ENCODE measurements at places on chromosomes 1 and 21.

GRCh38 chr1:41611068-41611931, 126.8 kb upstream of the EDN2 start:
- DNase-seq, result no peak

- DNase-seq, result no peak
Observed at GRCh38 chr1:232239998-232240397, 389.9 kb downstream of the SIPA1L2 start.

DNA sequence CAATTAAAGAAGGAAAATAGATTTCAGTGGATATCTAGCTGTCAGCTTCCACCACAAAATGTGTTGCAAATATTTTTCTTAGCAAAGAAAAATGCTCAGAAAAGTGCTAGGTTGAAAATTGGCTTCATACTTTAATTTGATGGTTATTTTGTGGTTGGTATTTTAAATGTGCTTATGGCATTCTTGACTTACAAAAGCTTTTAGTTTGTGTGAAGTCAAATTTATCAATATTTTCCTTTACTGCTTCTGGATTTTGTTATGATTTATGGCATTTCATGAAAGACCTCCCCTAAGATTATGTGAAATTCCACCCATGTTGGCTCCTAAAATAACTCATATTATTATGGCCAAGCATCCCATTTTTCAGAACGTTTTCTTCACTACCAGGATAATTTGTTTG, 51.5 kb downstream of the PSMG1 start:
- no peak for DNase-seq

GRCh38 chr1:188611432-188611831, 1782.7 kb downstream of the PLA2G4A start:
- DNase-seq, result no peak

GRCh38 chr1:32963746-32964460, 706 bp downstream of the RNF19B start:
- peak; percentile 47 for DNase-seq

DNA sequence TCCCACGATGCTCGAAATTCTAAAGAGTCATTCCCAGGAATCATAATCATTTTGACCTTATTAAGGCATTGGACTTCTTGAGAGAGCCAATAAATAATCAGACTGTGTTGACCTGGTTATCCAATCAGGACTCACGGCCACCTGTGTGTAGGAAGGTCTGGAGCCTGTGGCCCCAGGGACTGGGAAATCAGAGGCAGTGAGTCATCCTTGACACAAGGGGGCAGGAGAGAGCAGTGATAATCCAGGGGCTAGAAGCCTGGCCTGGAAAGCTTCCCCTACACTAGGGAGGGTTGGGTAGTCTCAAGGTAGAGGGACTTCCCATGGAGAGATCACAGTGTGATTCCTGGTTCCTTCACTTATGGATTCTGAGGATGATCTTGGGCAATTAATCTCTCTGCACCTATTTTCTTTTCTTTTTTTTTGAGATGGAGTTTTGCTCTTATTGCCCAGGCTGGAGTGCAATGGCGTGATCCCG, 4.7 kb downstream of the MR1 start:
- DNase-seq, result no peak

DNA sequence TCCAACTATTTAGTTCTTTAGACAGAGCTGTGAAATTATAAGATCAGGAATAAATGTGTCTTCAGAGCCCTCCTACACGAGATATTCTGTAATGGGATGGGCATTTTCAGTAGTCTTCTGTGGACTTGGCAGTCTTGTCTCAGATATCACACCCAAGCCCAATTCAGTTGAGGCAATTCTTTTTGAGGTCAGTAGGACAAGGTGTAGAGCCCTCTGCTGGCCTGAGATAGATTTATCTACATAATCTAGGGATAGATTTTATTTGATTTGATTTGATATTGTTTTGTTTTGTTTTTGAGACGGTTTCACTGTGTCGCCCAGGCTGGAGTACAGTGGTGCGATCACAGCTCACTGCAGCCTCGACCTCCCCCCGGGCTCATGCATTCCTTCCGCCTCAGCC, 77.5 kb downstream of the FMN2 start:
- no peak for DNase-seq

DNA sequence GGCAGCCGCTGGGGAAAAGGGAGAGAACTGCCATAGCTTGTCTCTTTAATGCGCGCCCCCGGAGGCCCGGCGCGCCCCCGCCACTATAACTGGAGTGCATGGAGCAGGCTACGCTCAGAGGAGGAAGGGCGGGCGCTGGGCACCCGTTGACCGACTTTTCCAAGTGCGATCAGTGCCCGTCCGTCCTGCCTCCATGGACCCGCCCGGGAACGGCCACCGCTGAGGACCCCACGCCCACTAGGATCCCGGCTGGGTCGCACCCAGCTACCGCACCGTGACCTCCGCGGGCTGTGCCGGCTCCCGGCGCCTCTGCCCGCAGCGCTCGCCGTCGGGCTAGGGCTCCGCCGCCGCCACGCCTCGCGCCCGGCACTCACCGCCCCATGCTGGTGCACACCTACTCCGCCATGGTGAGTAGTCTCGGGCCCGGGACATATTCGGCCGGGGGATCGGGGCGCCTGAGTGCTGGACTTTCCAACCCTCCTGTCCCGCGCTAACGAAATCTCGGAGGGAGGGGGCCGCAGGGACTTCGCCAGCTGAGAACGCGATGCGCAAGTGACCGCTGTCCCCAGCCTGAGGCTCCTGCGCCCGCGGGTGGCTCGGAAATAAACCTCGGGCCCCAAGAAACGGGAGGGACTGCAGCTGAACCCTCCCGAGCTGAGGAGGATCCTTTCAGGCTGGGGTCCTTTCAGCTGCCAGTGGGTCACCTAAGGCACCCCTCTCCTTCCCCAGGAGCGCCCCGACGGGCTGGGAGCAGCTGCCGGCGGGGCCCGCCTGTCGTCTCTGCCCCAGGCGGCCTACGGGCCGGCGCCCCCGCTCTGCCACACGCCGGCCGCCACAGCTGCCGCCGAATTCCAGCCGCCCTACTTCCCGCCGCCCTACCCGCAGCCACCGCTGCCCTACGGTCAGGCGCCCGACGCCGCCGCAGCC, at the start of gene TFAP2E:
TSS of gene TFAP2E (plus strand) at position 117 of the 927 bp plus-strand sequence. CDS start at position 381, 264 bp downstream.
- no peak for DNase-seq

DNA sequence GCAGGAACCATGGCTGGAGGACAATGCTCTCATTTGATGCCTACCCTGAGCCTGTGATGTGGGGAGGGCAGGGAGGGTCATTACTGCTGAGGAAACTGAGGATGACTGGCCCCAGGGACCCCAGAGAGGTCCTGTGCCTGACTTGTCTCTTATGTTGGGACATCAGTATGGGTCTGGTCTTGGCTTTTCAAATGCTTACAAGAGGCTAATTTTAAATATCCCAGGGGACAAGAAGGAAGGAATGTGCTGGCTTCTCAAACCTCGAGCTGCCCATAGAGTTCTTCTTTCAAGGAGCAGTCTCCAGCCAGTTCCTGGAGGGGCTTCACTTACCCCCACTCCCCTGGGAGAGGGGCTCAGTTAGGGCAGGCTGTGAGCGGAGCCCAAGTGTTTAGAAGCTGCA, 168.2 kb downstream of the TRABD2B start:
- DNase-seq, result no peak

GRCh38 chr1:26913754-26914619, at the start of gene NR0B2:
NR0B2 (minus strand) TSS chr1:26913975; CDS start chr1:26913940, 35 bp downstream.
- no peak for DNase-seq

DNA sequence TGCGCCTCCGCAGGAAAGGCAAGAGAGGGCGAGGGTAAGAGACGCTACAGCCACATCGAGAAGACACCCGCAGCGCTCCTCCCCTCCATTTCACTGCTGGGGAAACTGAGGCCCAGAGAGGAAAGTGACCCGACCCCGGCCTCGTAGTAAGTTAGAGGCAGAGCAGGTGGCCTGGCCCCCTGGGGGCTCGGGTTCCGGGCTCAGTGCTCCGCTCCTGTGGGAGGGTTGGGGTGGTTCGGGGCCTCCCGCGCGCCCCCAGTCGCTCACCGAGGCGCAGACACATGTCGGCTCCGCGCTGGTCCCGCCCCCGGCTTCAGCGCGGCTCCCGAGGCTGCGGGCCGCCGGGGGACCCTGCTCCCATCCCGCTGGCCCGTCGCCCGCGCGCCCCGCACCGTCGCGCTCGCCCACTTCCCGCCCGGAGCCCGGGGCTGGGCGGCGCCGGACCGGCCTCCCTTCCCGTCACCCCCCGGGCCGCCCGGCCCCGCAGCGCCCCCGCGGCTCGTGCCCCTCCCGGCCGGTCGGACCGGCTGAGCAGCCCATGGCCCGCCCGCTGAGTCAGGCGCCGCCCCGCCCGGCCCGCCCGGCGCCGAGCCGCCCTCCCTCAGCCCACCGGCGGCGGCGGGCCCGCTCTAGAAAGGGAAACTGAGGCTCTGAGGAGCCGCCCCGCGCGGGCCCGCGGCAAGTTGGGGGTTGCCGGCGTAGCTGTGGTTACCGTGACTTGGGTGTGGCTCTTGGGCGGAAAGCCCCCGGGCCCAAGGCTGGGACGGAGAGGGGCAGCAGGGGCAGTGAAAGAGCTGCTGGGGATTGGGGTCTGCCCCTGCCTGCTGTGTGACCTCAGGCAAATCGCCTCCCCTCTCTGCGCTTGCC, at the start of gene TMEM54:
TSS of gene TMEM54 (minus strand) at position 434 of the 867 bp plus-strand sequence. CDS start at position 283, 151 bp downstream.
- DNase-seq, result peak; percentile 43

DNA sequence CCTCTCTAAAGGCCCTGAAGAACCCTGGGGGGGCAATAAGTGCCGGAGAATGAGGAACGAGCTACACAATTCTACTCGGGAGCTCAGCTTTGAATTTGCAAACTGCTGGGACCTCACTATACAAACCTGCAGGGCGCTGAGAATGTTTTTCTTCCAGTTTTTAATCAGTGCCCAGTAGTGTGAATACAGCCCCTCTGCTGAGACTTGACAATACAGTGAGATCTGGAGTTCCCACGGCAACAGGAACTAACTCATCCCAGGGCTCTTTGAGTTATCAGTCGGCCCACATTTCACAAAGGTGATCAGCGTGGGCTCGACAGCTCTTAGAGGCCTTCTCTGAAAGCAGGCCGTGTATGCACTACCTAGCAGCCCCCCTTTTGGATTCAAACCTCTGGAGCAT, 41.7 kb downstream of the TMEM53 start:
- no peak for DNase-seq

DNA sequence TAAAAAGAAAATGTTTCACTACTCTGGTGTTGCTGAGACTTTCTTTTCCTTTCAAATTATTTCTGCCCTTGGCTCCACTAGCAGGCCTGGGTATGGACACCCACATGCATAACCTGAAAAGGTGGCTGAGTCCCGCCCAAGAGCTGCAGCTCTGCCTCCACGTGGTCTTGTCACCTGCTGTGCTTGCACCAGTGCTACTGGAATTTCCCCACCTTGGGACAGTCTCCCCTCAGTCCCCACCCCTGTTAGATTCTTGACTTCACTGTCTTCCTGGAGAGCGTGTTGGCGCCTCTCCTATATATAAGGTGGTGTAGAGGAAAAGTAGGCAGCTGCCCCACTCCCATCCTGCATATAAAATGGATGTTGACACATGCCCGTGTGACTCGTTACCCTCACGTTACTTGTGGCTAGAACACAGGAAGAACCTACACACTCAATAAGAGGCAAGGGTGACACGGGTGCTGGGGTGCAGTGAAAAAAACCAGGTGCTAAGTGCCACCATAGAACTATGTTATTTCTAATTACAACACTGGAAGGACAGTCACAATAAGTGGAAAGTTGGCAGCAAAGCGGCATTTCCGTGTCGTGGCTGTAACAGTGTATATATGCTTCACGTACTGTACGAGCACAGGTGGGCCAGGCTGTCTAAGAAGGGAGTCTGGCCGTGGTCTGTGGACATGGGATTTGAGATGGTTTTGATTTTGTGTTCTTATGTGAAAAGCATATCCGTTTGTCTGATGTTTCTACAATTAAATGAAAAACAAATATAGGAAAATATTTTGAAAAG, 61.0 kb downstream of the POFUT2 start:
- DNase-seq, result no peak

DNA sequence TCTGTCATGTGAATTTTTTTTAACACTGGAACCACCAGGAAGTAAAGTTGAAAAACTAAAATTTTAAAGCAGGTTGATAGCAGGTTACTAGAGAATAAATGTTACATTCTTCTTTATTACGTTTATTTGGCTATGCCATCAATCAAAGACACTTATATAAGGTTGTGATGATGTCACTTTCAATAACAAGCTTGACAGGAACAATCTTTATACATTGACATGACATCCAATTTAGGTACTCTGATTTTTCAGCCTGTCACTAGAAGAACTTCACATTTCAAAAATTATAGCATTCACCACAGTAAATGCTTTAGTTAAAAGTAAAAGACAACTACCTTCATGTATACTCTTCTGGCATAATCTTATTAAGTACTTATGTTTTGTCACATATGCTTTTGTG, 696.8 kb upstream of the NCAM2 start:
- DNase-seq, result no peak

DNA sequence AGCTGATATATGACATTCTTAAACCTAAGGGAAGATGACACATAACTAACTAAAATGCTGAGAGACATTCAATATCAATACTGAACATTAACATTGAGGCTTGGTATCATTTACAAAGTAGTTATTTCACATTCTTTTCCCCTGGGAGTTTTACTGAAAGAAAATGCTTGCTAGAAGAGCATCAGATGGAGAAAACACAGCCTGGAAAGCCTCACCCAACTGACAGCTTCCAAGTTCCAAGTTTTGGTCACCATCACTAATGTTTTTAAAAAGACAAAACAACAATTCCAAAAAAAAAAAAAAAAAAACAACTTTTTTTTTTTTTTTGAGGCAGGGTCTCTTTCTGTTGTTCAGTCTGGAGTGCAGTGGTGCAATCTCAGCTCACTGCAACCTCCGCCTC, 80.6 kb downstream of the DSCAM start:
- DNase-seq, result no peak

- peak; percentile 80 for DNase-seq
Observed at GRCh38 chr1:25642574-25643108, 26.1 kb downstream of the MAN1C1 start.

DNA sequence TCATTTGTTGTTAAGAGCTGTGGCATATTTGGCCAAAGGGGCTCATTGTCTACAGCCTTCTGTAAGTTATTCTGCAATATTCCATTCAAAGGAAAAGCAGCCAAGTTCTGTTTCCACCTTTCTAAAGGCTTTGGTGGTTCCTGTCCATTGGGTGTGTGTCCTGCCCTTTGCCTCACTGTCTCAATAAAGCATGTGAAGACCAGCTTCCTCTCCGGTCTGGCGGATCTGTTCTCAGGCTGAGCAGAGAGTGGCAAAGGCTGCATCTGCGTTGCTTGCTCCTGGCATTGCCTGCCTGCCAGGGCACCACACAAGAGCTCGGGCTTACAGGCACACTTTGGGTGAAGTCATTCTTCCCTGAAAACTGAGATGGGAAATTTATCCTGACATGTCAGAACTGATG, 34.9 kb downstream of the ST6GALNAC3 start:
- DNase-seq, result no peak

DNA sequence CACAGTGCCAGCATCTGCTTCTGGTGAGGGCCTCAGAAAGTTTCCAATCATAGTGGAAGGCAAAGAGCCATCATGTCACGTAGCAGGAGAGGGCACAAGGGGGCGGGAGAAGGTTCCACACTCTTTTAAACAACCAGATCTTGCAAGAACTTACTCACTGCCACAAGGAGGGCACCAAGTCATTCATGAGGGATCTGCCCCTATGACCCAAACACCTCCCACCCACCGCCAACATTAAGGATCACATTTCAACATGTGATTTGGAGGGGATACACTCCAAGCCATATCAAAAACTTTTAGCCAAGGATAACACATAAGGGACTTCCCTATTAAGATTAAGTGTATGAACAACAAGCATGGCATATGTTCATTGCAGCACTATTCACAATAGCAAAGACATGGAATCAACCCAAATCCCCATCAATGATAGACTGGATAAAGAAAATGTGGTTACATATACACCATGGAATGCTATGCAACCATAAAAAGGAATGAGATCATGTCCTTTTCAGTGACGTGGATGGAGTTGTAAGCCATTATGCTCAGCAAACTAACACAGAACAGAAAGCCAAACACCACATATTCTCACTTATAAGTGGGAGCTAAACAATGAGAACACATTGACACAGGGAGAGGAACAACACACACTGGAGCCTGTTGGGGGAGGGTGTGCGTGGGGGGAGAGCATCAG, 19.9 kb upstream of the SLC35F3 start:
- DNase-seq, result no peak

Data from hindlimb muscle (tissue), 1 donor.